Hepatic stellate cell (primary cell): ENCODE measurements at places on chromosomes 4 and X.

DNA sequence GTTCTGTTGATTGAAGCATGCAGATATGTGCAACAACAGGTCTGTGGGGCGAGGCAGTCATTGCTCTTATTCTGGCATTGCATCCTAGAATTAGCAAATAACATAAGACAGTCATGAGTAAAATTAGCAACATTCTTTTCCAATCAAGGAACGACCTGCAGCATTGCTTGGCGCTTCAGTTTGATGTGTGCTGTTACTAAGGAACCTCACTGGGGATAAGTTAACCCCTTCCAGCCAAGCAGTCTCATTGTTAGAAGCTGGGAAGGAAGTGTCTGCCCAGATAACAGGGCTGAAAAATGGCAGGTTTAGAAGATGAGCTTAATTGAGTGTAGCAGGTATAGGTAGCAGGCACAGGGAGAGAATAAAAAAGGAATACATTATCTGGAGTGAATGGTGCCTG, 55.4 kb downstream of the RBM46 start:
- no peak for DNase-seq

- no peak for DNase-seq
These were observed 1930.5 kb upstream of the AGA start for GRCh38 chr4:179372746-179373145.

DNA sequence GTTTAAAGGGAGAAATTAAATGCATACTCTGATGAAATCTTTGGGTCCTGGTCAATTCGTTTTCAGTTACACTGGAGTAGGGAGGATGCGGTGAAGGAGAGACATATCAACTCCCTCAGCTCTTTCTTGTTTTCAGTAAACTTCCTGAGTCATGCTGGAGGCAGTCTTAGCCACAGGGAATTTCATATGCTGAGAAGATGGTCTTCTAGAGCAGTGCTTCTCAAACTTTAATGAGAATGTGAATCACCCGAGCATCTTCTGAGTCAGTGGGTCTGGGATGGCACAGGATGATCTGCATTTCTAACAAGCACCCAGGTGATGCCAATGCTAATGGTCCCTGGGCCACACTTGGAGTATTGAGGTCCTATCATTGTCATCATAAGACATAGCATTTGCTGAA, 214.5 kb downstream of the KIT start:
- DNase-seq, result no peak

DNA sequence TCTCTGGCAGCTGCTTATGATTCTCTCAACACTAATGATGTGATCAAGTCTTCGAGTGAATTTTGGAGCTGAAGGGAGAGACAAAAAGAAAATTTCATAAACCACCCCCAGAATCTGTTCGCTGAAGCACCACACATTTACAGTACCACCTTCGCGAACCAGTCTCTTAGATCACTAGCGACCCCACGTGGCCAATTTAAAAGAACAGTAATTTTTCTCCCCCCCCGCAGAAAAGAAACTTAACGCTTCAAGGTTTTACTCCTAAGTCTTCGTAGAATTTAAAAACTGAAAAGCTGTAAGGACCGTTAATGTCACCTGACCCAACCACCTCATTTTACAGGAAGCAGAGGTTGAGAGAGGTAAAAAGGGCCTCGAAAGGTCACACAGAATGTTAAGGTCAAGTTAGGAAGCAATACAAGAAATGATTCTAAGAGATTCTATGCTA, 187.5 kb downstream of the QDPR start:
- peak; percentile 40 for DNase-seq

DNA sequence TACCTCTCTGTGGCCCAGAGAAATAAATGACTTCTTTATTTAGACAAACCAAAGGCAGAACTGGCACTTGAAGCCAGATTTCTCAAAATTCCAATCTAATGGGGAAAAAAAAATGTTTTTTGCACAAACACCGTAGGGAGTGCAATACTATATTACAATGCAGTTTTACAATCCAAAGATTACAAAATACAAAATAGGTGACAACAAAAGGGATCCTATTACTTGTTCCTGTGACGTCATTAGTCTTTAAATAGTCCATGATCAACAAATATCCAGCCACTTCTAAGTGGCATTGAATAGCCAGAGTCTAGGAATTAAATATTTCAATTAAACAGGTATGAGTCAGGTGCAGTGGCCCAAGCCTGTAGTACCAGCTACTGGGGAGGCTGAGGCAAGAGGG, 3.0 kb upstream of the APBB2 start:
- DNase-seq, result no peak

GRCh38 chrX:71637253-71637618, 18.9 kb upstream of the CXCR3 start:
- no peak for DNase-seq

GRCh38 chr4:15396157-15396800, 31.6 kb upstream of the C1QTNF7 start:
- DNase-seq, result no peak

- no peak for DNase-seq
These were observed 43.7 kb downstream of the TMPRSS11E start for GRCh38 chr4:68490826-68491457.

GRCh38 chr4:29423836-29424721, 1296.1 kb upstream of the PCDH7 start:
- DNase-seq, result peak; percentile 52

DNA sequence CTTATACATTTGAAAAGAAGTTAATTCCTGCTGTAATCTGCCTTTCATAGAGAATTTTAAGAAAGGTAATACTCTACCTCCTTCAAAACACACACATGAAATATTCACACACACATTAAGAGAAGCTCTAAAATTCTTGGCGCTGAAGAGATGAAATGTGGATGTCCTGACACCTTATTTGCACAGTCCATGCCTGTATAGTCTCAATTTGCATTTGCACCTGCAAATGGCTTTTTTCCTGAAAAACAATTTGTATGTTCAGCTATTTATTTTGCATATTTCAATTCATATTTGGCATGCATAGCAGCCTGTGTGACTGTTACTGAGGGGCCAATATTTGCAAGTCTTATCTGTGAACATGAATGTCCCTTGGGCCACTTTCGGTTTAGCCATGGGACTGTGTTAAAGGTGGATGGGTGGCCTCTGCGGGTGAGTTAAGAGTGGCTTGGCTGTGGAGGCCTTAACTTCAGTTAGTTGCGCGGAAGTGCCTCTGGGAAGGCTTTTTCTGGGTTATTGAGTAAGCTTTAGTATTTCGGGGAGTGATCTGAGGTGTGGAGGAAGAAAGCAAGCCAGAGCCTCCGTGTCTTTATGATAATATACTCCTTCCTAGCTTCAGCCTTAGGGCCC, 443.3 kb upstream of the FAT1 start:
- no peak for DNase-seq

DNA sequence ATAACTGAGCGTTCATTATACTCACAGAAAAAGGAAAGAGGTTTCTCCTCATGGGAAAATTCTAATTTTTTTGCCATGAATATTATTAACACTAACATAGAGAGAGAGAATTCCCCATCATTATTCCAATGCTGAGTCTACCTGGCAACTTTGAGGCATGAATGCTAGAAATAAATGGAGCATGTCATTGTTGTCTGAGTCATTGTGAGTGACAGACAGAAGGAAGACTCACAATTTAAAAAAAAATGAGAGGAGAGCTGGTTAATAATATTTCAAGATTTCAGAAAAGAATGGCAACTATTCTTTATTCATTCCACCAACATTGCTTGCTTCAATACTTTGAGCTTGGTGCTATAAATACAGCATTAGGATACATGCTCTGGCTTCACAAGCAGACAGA, 170.4 kb upstream of the HS3ST1 start:
- no peak for DNase-seq

GRCh38 chr4:122531038-122531437, 74.5 kb upstream of the IL2 start:
- DNase-seq, result no peak

- no peak for DNase-seq
These were observed 782.3 kb downstream of the PCDH18 start for GRCh38 chr4:136749989-136750388.

DNA sequence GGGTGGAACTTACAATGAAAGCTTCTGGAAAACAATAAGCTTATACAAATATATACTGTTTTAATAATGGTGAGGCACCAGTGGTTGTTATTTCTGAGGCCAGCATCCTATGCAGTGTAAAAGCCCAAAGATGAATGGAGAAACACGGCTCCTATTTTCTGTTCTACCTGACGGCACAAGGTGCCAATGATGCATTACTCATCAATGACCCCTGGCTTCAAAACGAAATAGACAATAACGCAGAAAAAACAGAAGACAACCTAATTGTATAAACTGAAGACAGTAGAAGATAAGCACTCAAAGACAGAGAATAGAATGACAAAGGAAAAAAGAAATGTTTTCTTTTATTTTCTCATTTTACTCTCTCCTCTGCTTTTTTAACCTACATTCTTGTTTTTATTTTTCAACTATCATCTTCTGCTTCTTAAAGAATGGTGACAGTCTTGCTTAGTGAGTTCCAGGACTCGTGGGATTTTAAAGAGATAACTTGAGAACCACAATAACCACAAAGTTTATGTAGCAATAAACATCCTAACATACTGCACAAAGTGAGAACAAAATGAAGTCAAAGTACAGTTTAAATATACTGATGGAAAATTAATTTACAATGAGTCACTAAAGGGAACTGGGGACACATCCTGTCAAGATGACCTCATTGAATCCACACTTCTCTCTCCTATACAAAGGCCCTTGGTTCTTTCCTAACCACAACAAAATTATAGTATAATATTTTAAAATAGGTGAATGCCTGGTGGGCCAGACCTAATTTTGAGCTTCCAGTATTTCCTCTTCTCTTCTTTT, 169.8 kb downstream of the BTC start:
- peak; percentile 24 for DNase-seq

DNA sequence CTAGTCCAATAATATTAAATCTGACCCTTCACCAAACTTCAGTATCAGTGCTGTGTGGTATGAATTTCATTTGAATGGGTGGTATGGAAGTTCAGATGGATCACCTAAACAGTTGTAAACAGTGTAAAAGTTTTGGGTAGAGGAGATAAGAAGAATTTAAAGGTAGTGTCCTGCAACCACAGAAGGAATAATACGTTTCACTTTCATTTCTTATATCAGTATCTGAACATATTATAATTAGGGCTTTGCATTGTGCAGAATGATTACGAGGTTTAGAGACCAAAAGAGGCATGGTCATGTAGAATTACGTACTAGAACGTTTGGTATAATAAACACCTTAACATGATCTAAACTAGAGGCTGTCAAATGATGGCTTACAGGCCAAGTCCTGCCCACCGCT, 116.1 kb downstream of the PDLIM5 start:
- no peak for DNase-seq

- DNase-seq, result no peak
These were observed 58.3 kb downstream of the EVC2 start for GRCh38 chr4:5650040-5650439.

DNA sequence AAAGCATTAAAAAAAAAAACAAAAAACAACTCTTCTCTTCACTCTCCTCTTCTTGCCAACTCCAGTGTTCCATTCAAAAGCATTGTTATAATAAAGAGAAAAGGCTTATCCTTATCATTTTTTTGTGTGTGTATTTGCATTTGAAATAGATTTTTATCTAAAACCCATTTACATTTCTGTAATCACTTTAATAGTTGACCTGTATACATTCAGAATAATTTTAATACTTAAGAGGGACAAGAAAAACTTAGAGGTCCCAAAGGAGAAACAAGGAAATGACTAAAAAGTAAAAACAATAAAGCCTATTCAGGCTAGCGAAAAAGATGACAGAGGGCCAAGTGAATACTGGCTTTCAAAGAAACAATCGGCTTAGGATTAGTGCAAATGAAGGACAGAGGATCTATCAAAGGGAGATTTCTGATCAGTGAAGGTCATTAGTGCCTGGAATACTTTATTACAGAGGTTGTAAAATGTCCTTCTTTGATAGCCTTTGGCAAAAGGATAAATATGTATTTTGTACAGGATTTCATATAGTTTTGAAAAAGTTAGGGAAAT, 808.3 kb downstream of the RPA4 start:
- no peak for DNase-seq

- no peak for DNase-seq
These were observed 19.9 kb upstream of the ENPP6 start for GRCh38 chr4:184237612-184238011.

DNA sequence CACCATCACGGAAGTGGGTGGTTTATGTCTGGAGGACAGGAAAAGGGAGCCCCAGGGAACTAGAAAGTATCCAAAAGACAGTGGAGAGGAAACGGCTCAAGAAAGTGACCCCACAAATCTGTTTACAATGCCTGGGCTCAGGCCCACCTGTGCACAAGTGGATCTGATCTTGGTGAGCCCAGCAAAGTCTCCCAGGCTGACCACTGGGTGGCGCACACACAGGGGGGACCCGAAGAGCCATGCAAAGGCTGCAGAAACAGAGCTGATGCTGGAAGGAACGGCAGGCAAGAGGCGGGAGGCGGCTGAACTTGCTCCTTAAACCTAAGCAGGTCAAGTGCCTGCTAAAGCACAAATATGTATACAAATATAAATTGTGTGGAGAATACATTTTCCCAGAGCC, 9.6 kb downstream of the HAUS7 start:
- DNase-seq, result peak; percentile 58

DNA sequence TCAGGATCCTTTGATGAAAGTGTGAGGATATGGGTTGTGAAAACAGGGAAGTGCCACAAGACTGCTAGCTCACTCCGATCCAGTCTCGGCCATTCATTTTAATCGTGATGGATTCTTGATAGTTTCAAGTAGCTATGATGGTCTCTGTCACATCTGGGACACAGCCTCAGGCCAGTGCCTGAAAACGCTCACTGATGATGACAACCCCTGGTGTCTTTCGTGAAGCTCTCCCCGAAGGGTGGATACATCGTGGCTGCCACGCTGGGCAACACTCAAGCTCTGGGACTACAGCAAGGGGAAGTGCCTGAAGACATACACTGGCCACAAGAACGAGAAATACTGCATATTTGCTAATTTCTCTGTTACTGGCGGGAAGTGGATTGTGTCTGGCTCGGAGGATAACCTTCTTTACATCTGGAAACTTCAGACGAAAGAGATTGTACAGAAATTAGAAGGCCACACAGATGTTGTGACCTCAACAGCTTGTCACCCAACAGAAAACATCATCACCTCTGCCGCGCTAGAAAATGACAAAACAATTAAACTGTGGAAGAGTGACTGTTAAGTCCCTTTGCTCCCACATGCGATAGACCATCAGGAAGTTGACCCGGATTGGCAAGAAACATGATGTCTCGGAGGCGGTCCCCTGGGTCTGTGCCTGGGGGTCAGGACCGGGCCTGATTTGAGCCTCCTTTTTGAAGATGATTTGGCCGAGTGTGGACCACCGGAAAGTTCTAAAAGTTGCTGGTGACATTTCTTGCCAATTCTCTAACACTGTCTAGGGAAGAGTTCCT, 22.2 kb downstream of the LIAS start:
- no peak for DNase-seq

DNA sequence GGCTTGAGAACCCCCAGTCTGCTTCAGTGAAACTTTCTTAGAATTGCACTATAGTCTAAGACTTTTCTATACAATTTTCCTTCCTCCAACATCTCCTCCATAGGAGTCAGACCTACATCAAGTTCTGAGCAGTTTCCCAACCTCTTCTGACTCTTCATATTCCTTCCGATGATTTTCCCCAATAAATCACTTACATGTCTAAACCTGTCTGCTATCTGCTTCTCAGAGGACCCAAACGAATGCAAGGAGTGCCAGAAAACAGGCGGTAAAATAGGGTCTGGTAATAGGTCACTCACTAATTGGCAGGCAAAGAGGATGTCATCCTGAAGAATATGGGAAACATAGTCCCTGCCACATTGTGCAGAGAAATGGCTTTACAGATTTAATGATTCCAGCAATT, 153.9 kb downstream of the PCDH18 start:
- no peak for DNase-seq
